ENCODE measurements at places on chromosomes 16 and 17.

GRCh38 chr17:42305543-42306384 is 17.5 kb downstream of the STAT5A start:
- no peak for DNase-seq

DNA sequence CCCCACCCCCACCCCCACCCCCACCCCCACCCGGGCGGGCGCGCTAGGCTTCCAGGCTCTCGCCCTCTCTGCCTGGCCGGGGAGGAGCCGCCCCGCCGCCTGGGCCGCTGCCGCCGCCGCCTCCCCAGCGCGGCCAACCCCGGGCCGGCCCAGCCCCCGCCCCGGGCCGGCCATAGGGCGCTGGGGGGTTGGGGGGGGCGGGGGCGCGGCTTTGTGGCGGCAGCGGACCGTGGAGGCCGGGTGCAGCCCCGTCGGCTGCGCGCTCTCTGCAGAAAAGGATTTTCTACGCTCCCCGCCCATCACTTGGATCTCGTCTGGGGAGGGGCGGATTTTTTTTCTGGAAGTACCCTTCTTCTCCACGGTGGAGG is 230.9 kb downstream of the MRTFB start:
- peak; percentile 32 for DNase-seq

- DNase-seq, result no peak
Observed at GRCh38 chr17:63760771-63761539, 12.4 kb downstream of the CCDC47 start.

DNA sequence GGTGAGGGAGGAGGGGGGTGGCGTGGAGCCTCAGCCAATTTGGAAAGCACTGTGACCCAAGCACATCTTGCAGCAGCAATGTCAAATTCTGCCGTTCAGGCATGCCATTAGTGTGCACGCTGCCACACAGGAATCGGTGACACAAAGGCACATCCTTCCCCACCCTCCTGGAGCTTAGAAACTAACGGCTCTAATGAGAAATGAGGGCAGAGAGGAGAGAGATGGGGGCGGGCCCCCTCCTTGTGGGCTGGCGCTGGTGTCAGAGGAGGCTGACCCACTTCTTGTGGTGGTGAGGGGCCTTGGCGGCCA is 94.8 kb downstream of the RTN4RL1 start:
- DNase-seq, result no peak

- DNase-seq, result no peak
Observed at GRCh38 chr16:23214796-23215195, 32.3 kb downstream of the SCNN1G start.

DNA sequence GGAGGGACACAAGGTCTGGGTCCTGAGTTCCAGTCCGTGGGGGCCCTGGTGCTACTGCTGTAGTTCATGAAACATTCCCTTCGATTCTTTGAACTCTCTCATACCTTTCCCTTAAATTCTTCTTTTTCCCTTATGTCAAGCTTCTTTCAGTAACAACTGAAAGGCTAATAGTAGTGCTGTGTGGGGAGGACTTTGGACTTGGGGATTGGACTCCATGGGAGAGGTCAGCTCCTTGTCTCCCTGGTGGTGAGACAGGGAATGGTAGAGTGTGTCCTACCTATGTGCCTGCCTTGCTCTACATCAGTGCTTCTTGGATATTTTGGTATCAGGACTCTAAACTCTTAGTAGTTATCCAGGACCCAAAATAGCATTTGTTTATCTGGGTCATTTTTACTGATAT is 628.1 kb downstream of the WWOX start:
- no peak for DNase-seq

GRCh38 chr17:65515512-65515911 is 45.9 kb downstream of the AXIN2 start:
- no peak for DNase-seq

GRCh38 chr17:4833941-4834680 is 971 bp downstream of the MINK1 start:
- peak; percentile 33 for DNase-seq

DNA sequence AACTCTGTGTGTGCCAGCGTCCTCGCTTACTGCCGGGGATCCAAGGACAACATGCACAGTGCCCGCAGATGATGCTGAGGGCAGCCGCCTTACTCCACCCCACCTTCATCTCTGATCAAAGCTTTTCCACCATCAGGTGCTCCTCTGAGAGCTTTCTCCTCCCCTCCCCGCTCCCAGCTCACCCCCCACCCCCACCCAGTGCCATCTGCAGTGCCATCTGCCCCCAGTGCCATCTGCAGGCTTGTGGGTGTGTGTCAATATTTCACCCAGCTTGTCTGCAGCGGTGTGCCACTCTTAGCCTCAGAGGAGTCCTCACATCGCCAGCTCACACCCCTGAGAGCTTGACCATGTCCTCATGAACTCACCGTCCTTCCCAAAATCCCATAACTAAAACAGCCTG is 98.2 kb upstream of the NOL11 start:
- DNase-seq, result peak; percentile 79

DNA sequence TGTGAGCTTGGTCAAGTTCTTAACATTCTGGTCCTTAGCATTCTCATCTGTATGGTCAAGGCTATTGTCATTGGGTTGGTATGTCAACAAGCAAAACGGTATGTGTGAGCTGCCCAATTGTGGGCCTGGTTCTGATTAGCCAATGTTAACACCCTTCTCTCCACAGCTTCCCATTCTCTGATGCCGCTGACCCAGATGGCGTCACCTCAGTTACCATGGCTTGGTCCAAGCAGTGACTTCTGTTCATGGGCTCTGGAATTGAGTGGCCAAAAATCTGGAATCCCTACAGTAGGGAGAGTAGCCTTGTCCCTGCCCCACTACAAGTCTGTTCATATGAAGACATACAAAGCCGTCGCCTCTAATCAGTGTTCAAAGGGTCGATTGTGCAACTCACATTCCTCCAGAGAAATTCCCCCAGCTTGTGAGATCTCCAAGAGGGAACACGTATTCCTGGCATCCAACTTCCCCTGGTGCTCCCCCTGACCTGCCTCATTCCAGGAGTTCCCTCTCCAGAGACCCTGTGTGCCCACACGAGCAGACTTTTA is 15.8 kb downstream of the TMEM98 start:
- no peak for DNase-seq

- DNase-seq, result no peak
Observed at GRCh38 chr17:27488231-27488630, 32.0 kb downstream of the KSR1 start.

DNA sequence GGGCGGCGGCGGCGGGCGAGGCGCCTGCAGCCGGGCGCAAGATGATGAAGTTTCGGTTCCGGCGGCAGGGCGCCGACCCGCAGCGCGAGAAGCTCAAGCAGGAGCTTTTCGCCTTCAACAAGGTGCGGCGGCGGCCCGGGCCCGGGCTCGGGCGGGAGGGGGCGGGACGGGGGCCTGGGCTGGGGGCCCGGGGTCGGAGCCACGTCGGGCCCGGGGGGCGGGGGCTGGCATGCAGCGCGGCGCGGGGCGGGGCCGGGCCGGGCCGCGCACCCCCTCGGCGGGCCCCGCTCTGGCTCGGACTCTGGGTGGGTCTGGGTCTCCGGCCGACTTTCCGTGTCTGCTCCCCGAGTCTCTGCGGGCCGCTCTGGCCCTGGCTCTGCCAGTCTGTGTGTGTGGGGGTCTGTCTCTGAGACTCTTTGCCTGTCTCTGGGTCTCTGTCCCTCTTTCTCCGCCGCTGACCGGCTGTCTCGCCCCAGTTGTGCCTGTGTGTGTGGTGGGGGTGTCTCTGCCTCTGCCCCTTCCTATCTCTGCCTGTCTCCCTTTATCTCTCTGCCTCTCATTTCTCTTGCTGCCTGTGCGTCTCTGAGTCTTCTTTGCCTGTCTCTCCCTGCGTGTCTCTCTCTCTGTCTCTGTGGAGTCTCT is 328 bp downstream of the LLGL1 start:
- DNase-seq, result no peak
